Right ventricle myocardium superior (tissue), 1 donor: ENCODE measurements at places on chromosomes 12 and 14. TPM values are rescaled to one million over a fixed set of nuclear protein-coding genes. Genes with fewer than 3 reads are reported as not detected.

DNA sequence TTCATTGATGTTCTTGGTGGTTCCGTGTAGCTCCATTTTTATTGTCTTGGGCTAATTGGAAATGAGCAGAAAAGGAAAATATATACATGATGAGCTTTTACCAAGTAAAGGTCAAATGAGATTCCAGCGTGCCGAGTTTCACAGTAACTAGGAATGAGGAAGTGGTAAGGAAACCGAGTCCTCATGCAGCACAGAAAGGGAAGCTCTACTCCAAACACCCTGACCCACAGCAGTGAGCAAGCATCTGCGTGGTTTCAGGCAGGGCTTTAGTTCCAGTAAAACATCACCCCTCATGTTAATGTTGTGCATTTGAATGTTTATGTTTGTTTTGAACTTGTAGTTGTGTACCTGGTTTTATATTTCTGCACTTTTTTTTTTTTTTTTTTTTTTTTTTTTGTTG is 208.0 kb downstream of the SLC41A2 start:
- no peak for DNase-seq

GRCh38 chr14:55562135-55562534 is 17.9 kb upstream of the KTN1 start:
- DNase-seq, result no peak

DNA sequence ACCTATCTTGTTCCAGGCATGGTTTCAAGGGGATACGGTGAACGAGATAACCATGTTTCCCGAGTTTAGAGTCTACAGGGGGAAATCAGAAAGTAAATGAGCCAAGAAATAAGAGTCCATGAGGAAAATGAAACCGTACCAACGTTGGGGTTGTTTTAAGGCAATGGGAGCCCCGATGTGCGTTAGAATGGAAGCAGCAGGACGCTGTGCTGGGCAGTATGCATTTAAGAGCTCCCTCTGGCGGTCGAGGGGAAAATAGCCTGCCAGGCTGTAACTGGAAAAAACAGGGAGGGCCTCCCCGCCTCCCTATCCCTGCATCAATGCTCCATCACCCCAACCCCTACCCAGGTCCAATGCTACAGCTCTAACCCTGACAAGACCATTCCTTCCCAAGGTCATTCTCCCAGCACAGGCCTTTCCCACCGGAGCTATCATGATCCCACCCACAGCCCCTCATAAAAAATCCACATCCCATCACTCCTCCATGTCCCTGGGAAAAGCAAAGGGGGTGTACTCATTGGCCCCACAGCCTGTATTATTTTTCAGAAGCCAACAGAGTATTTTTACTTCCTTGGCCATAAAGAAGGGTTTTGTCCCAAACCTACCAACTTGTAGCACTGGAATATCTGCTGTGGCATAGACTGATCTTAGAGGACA is 226.3 kb upstream of the NOS1 start:
- peak; percentile 62 for DNase-seq

GRCh38 chr12:52860102-52860823 is 11.5 kb upstream of the KRT78 start:
- no peak for DNase-seq

DNA sequence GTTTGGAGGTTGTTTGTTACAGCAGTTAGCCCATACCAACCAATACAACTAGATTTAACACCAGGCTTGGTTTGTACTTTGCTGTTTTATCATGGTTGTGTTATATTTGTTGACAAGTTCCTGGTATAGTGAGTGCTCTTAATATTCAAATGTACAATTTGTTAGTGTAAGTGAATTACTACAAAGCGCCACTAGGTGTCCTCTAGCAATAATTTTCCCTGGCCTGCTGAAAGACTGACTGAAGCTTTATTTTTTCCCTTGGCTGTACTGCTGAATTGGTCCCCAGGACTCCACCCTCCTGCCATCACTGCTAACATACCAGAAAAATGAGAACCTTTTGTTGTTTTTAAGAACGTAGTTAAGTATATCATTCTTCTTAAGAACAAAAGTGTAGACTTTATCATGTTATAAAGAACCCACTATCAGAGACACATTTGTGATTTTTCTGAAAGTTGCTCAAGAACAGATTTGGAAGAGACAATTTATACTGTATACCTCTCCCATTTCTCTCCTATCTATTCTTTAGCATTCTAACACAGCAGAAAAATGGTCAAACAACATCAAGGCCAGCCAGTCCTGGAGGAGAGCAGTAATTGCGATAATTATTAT is 75.3 kb upstream of the FAR2 start:
- DNase-seq, result no peak

DNA sequence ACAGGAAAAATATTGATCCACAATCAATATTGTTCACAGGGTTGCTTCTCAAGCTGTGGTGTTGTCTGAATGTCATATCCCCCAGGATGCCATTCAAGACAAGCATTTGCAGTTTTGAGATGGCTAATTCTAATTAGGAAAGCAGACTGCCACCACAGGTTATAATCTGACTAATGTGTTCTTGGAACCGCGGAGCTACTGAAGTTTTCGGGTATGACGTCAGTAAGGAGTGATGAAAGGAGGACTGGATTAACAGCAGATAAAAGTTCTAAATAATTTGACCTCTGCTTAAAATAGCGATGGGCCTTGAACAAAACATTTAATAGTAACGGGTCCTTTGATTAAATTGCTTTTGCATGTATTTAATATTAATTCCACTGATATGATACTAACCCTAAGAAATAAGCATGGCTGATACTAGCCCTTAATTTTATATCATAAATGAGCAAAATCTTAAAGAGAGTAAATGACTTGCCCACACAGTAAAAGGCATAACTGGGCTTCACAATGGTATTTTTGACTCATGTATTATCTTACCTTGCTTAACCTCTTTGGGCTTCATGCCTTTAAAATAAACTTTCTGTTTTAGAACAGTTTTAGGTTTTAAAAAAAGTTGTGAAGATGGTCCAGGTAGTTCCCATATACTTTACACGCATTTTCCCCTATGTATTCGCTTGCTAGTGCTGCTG is 50.3 kb downstream of the TSHR start:
- DNase-seq, result no peak

- no peak for DNase-seq
These were observed 3.9 kb downstream of the KDM2B start for GRCh38 chr12:121576851-121577391.

DNA sequence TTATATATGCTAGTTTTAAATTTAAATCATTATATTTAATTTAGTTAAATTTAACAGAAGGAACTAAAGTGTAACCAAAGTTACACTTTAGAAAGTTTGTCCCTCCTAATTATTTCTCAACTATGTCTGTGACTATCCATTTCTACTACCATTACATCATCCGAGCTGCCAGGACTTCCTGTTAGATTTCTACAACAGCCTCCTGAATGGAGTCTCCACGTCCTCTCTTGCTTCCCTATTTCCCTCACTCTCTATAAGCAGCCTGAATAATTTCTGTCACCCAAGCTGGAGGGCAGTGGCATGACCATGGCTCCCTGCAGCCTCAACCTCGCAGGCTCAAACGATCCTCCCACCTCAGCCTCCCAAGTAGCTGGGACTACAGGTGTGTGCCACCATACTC is 84.1 kb downstream of the TTC7B start:
- DNase-seq, result no peak

- no peak for DNase-seq
These were observed 58.7 kb downstream of the CLIP1 start for GRCh38 chr12:122363782-122364181.

- no peak for DNase-seq
These were observed 20.5 kb downstream of the ZDHHC22 start for GRCh38 chr14:77120771-77121743.

GRCh38 chr12:100234591-100235304 is 32.1 kb downstream of the DEPDC4 start:
- DNase-seq, result no peak

- DNase-seq, result no peak
These were observed 11.0 kb upstream of the MGP start for GRCh38 chr12:14896521-14897169.

DNA sequence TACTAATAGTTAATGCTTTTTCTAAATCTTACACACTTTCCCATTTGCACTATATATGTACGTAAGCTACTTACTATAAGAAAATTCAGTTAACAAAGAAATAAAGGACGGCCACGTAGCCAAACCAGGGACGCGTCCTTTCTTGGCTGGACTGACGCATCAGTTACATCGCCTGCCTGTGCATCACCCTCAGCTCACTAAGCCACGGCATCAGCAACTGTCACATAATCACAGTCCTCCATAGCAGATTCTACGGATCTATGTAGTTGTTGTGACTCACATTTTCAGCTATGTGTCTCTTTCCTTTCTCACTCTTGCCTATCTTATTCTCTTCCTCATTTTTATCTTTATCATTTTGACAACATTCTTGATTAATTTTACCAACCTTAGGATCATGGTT is 38.1 kb upstream of the C12orf50 start:
- DNase-seq, result no peak

DNA sequence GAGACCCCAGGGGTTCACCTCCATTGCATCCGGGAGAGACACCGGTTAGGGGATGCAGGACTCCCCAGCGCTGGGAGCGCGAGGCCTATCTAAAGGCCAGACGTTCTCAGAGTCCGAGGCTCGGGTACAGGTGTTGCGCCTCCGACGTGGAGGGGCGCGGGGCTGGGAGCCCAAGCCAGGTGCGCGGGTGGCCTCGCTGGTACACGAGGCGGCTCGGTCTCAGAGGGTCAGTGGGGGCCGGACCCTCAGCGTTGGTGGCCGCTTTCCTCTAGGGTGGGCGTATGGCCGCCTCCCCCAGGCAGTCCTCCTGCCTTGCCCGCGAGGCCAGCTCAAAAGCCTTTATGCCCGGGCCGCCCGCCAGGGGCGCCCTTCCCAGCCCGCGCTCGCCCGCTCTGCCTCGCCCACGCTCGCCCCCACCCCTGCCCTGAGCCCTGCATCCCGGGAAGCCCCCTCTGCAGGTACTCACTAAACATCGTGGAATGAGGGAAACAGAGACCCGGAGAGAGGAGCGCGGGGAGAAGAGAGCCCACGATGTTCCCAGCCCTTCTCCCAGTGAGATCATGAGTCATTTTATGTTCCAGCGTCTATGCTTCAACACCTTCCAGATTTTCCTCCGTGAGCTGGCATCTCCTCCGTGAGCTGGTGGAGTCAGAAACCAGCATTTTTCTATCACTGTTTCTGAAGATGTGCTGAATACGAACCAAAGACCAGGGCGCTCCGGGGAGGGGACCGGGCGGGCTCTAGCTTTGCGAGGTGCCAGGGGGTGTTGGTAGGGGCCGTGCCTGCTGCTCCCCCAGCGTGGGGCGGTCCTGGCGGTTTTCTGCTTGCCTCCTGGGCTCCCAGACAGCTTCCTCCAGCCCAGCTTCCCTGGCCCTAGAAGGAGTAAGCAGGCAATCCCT is 73.8 kb downstream of the DIO3 start:
- no peak for DNase-seq

The INHBC gene
- total RNA-seq, result not detected

The FAIM2 gene
- total RNA-seq, result 10.6 TPM

The IL26 gene
- total RNA-seq, result not detected

The ZNF10 gene
- 5.2 TPM for total RNA-seq

The LTBR gene
- total RNA-seq, result 23.2 TPM
